ENCODE measurements at places on chromosomes 4 and X.

- no peak for DNase-seq
Measured at GRCh38 chrX:33336783-33337182, 125.4 kb upstream of the DMD start.

GRCh38 chr4:119659576-119659975 is 31.0 kb upstream of the PDE5A start:
- DNase-seq, result no peak

DNA sequence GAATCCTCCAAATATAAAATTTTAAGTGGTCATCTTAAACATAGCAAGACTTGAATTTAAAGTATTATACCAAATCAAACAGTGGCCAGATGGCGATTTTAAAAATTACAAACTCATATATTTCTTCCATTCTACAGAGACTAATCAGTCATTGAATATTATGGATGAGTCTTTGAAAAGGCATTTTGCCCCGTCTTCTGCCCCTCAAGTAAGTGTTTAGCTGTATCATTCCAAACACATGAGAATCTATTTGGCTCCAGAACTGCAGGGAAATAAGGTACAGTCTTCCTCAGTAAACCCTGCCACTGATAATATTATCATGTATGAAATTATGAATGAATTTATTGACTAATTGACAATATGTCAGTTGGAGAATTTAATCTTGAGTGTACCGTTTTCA is 191.0 kb downstream of the SLC7A11 start:
- no peak for DNase-seq

DNA sequence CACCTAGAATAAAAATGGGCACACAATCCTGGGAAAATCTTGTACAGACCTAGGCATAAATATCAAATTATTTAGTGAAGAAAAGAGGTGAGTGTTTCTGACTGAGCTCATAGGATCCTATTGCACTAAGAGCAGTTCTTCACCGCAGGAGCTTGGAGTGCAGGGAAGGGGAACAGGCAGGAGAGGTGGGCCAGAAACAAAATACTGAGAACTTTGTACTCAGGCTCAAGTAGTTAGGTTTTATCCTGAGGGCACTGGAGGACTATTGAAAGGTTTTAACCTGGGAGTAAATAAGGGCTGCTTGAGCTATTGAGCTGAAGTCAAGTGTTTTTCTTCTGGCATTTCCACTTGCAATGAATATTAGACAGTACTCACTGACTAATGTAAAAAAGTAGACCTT is 12.2 kb downstream of the EPHA5 start:
- no peak for DNase-seq

- DNase-seq, result no peak
Measured at GRCh38 chrX:38426785-38427184, 74.4 kb downstream of the OTC start.

- DNase-seq, result no peak
Measured at GRCh38 chr4:102492531-102493241, 8.5 kb upstream of the NFKB1 start.

DNA sequence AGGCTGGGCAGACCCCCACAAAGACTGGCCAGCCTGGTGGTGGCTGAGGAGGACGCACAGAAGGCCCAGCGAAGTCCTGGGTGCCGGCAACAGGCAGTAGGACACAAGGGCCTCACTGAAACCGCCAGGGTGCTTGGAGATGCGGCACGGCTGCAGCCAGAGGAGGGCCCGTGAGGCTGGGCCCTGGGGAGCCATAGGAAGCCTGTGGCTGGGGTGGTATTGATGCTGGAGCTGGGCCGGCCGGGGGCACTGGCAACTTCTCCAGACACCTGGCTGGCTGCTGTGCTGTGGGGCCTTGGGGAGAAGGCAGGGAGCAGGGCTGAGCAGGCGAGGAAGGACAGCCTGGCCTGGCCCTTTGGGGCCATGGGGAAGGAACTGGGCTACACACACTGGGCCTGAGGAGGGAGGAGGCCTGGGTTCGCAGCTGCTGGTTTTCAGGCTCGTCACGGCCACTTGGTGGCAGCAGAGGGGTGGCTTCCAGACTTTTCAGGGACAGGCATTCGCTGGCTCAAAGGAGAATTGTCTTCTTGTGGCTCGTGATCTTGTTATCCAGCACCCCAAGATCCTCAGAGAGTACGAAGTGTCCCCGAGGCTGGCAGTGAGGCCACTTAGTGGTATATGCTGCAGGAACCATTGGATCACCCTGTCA is 37.2 kb downstream of the ATP2B3 start:
- peak; percentile 3 for DNase-seq

GRCh38 chr4:61440321-61440720 is 240.2 kb downstream of the ADGRL3 start:
- DNase-seq, result no peak

DNA sequence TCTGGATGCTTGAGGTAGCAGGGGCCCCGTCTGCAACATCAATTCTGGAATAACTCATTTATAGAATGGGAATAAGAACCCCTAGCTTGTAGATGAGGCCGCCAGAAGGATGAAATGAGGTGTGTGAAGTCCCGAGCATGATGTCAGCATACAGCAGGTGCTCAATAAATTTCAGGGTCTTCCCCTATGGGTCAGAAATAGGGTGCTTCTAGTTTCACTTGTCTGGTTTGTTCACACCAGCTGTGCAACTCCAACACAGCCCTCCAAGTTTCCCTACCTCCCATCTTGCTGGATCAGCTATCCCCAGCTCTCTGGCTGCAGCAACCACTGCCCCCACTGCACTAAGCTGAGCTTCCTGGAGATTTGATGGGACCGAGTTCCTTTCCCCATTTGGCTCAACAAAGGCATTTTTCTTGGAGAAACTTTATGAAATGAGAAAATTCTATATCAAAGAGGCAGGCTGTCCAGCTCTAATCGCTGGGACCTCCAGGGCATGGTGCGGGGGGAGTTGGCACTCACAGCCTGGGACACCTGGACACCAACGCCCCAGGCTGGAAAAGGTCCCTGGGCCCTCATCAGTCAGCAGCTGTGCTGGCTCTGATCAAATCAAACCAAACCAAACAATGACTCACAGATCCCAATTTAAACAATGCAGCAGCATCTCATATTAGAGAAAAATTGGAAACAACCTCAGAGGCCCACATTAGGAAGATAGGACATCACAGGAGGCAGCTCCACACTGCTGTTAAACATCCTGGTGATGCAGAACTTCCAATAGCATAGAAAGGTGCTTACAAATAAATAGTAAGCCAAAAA is 13.3 kb downstream of the SLC2A9 start:
- peak; percentile 7 for DNase-seq

DNA sequence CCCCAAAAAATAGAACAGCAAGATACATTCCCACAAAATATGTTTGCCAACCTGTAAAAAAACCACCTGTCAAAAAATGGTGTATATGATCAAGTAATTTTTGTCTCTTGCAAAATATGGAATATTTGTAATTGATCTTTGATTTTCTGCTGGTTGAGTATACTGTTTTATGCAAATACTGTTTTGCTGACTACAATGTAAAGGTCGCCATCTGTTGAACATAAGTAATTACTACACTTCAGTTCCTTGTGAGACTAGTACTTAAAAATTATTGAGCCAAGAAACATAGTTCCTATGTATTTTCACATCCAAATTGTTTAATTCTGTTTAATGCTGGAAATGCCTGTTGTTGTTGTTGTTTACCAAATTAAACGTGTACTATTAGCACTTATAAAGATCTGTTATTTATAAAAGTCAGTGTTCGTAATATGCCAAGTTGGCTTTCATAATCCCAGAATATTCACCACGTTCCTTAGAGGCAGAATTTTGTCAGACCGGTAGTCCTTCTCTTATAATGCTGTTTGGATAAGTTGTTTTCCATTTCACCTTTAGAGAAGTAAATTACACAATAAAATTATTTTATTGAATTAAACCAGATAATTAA is 144.2 kb downstream of the PDLIM5 start:
- DNase-seq, result no peak

GRCh38 chr4:14095831-14096230 is 468.3 kb upstream of the BOD1L1 start:
- no peak for DNase-seq

GRCh38 chr4:48832571-48832970 is 1.7 kb downstream of the OCIAD1 start:
- no peak for DNase-seq

GRCh38 chr4:176565049-176565448 is 227.7 kb downstream of the VEGFC start:
- no peak for DNase-seq

- no peak for DNase-seq
Measured at GRCh38 chrX:136658151-136658550, 10.2 kb downstream of the CD40LG start.
